Activated T-cell treated with anti-CD3 and anti-CD28 coated beads, Interleukin-2, amount 50 U/mL, for 4 hours (primary cell): ENCODE measurements at places on chromosomes 1 and 21. TPM values are rescaled to one million over a fixed set of nuclear protein-coding genes. Genes with fewer than 3 reads are reported as not detected.

The NFASC gene
- total RNA-seq, result 0.13 TPM

The CYP4A22 gene
- total RNA-seq, result not detected

The CLCA1 gene
- total RNA-seq, result 0.13 TPM

The C1QC gene
- total RNA-seq, result 0.68 TPM

The YARS1 gene
- total RNA-seq, result 243 TPM

The OR2L3 gene
- not detected for total RNA-seq

The ADGRB2 gene
- total RNA-seq, result 0.68 TPM

The HCN3 gene
- total RNA-seq, result 1.1 TPM

The CGN gene
- total RNA-seq, result 0.94 TPM

The SH2D2A gene
- 245 TPM for total RNA-seq

The NUDT17 gene
- total RNA-seq, result 3.1 TPM

The TMEM61 gene
- total RNA-seq, result not detected

DNA sequence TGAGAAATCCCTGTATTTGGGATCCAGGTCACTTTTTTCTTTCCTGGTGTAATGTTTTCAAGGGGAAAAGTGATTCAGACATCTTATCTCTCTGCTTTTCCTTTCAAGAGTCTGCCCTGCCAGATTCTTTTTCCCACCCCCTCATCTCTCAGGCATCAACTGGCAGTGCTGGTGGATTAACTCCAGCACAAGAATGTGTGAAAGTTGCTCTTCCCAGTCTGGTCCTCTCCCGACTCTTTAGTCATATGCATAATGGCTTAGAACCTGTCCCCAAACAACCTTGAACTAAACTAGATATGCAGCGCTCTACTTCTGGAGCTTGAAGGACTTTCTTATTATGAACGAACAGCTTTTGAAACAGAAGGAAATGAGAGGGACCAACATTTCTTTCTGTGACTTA lies 88.5 kb downstream of the SLC44A5 start:
- no peak for DNase-seq

GRCh38 chr1:213051881-213052202 lies 801 bp downstream of the RPS6KC1 start:
- DNase-seq, result no peak

DNA sequence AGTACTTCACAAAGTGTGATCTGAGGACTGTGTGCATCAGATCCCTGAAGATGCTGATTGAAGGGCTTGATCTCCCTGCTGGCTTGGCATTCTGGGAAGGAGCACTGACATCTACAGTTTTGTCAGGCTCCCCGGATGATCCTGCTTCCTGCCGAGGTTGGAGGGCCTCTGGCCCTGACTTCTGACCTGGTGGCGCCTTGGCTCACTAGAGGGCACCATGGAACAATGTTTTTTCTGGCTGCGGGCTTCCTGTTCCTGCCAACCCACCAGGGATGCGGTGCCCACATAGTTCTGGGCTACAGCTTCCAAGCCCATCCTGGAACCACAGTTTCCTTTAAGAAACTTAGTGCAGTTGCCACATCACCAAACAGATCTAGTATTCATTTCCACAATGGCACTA lies 38.8 kb upstream of the RASAL2 start:
- no peak for DNase-seq

DNA sequence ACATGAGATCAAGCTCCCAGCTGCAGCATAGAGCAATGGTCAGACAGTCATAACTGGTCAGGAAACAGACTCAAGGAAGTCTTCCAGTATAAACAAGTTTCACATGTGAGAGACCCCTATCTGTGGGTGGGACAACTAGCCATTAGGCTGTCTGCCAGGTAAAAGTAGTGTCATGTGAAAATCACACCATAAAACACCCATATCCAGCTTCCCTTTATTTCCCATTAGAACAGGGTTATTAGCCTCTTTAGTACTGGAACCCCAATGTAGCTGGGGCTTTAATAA lies 426.7 kb downstream of the KCNT2 start:
- no peak for DNase-seq

- DNase-seq, result no peak
Measured at GRCh38 chr1:160651433-160652064, 4.7 kb upstream of the SLAMF1 start.

DNA sequence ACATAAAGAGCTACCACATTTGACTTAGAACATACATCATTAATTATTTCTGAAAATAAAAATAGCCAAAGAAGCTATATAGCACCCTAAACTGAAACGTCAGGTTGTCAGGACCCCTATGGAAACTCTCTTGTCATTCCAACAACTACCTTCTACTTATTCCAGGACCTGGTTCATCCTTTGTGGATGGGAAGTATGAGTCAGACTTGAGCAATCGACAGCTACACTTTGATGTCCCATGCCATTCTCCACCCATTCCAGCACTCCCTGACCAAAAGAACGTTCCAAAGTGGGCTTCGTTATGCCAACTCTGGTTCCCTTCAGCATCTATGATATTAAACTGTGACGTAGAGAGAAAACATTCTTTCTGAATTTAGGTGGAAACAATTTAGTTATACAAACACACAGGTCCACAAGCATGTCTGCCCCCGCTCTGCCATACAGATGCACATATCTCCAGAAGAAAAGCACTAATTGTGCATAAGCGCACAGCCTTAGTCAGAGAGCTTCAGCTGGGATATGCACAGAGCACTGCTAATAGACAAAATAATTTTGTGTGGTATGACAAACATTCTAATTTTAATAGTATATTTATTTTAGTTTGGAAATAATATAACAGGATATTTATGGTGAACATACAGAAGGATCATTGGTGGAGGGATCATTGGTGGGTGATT lies 723.1 kb upstream of the B3GALT2 start:
- DNase-seq, result no peak

DNA sequence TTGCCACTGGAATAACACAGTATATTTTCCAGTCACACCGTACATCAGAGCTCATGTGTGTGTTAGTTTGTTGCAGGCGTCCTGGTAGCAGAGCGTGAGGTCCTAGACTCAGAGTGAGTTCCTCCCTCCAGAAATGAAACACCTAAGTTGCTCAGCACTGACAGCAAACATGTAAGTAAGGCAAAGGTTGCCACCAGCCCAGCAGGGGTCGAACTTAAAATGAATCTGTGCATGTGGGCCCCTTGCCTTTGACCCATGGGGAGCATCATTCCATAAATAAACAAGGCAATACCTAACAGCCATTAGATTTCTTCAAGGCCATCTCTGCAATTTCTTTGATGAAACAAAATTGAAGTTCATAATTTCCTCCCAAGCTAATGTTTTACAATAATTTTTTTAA lies 125.3 kb upstream of the ERG start:
- DNase-seq, result no peak

- DNase-seq, result no peak
Measured at GRCh38 chr1:147750618-147751217, 9.7 kb downstream of the GJA5 start.

- DNase-seq, result no peak
Measured at GRCh38 chr1:60990714-60991090, 91.7 kb upstream of the NFIA start.

GRCh38 chr1:67997746-67998145 lies 52.7 kb downstream of the DIRAS3 start:
- no peak for DNase-seq

DNA sequence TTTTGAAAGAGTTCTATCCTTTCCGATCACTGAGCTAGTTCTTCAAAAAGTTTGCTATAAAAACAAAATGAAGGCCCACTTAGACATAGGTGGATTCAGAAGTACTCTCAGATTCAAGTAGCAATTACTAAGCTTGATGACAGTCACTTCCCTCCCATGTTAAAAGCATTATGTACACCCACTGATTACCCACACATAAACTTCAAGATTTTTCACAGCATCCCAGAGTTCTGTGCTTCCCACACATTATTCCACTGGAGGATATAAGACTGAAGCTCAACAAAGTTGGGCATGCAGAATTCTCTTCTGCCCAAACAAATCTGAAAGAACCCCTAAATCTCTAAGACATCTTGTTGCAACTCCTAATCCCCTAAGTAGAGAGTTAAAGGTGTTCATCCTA lies 29.5 kb downstream of the VAMP4 start:
- no peak for DNase-seq

DNA sequence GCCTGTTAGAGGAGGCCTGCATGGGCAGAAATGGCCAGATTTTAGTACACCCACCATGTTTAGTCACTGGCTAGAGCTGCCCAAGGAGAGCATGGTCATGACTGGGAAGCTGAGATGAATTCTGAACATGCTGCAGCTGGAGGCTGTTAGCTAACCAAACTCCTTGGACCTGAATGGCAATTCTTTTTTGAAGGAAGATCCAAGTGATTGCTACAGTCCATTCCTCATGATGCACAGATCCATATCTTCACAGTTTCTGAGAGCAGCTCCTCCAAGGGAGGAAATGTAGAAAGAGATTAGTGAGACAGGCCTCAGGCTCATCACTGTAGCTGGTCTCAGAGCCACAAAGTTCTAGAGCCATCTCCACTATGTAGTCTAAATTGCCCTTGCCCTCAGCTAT lies 11.1 kb downstream of the ZFYVE9 start:
- DNase-seq, result no peak

- DNase-seq, result no peak
Measured at GRCh38 chr1:113946112-113946511, 17.0 kb downstream of the HIPK1 start.

DNA sequence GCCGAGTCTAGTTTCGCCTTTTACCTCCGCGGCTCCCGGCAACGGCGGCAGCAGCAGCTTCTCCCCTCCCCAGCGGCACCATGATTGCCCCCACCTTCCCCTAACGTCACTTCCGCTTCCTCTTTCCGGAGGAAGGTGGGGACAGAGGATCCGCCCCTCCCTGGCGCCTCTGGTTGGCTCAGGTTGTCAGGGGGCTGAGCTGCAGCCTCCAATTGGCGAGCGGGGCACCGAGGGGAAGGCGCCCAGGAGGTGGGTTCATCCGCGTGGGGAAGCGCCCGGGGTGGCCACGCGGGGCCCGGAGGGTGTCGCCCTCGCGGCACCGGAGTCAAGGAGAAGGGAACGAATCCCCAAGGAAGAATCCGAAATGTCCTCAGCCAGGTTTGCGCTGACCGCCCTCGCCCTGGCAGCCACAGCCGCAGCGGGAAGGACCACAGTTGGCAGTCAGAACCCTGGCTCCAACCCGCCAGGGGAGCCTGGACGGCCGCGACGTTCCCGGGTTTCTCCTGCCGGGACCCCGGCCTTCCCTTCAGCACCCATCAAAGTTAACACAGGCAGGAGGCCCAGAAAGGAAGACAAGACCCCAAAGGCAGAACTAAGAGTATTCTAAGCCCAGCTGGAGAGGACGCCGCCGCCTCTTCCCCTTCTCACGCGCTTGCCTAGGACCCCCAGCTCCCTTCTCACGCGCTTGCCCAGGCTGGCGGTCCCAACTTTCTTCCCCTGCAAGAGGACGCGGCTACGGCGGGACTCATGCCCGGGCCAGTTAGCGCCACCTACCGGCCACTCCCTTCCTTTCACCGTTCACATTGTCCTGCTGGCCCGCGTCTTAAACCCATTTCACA lies at the start of gene MTF1:
Gene MTF1 (minus strand): TSS at position 86 of the 839 bp plus-strand sequence. CDS start 1,934 bp downstream, outside the sequence.
- DNase-seq, result peak; percentile 96

DNA sequence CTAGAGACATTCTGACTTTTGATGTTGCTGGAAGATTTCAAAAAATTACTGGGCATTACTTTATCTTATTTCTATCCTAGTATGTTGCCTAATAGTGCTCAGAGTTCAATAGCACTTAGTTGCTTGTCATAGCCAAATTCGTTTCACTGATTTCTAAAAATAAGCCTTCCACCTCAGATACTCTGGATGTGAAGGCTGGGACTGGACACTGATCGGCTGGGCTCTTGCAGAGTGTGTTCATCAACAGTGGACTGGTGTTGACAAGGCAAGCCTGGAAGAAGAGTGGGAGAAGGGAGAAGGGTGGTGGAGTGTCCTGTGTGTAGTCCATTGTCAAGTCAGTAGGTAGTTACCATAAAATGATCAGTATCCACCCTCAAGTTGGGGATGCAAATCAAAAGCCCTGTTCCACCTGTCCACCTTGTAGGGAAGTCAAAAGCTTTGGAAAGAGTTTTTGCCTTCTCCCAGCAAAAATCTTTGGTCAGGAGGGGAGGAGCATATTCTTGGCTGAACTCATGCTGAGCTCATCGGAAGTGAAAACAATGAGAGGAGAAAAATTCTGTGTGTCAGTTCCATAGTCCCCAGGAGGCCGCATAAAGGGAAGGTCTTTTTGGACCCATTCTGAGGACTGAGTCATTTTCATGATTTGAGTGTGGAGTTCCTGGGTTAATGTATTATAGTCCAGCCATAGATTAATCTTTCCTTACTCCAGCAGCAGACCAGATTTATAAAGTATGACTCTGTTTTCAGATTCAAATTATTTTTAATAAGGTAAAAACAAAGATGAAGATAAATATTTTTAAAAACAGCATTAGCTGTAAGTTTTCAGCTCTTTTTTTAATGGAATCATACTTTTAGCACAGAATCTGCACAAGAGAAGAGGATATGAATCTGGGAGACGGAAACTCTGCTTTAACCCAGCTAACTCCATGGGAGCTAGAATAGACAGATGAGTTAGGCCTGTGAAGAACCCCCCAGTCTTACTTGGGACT lies 99.5 kb upstream of the BMP8A start:
- no peak for DNase-seq

DNA sequence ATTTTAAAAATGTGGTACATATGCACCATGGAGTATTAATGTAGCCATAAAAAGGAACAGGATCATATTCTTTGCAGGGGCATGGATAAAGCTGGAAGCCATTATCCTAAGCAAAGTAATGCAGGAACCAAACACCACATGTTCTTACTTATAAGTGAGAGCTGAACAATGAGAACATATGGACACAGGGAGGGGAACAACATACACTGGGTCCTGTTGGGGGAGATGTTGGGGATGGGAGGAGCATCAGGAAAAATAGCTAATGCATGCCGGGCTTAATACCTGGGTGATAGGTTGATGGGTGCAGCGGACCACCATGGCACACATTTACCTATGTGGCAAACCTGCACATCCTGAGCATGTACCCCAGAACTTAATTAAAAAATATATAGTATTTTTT lies 352.5 kb upstream of the KAZN start:
- no peak for DNase-seq

DNA sequence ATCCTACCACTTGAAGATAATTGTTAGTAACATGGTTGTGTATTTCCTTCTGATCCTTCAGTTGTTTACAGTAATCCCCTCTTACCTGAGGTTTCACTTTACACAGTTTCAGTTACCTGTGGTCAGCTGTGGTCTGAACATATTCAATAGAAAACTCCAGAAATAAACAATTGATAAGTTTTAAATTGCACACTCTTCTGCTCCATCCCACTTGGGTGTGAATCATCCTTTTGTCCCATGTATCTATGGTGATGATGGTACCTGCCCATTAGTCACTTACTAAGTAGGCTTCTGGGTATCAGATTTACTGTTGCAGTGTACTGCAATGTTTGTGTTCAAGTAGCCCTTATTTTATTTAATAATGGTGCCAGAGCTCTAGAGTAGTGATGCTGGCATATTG lies 62.5 kb downstream of the OSBPL9 start:
- no peak for DNase-seq

- no peak for DNase-seq
Measured at GRCh38 chr1:168631671-168632400, 55.4 kb downstream of the XCL1 start.

GRCh38 chr1:10450836-10451235 lies 1.0 kb downstream of the CORT start:
- DNase-seq, result no peak

GRCh38 chr1:201385299-201385891 lies 7.9 kb upstream of the TNNT2 start:
- DNase-seq, result no peak
